ENCODE measurements at places on chromosomes 1 and 21.

DNA sequence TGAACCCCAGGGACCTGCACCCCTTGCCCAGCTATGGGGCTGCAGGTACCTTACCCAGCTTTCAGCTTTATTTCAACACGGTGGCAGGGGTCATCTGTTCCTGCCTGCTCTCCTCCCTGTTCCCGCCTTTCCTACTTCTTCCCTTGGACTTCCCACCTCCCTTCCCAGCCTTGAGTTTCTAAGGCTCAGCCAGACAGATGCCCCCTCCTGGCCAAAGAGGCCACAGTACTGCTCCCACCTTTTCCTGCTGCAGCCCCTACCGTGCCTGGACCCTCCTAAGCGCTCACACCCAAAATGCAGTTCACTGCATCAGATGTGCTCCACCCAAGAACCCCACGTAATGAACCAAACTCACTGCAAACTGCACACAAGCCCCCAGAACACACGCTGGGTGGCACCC is 7.7 kb downstream of the NOC2L start:
- DNase-seq, result no peak

- DNase-seq, result no peak
These were observed 4.4 kb upstream of the PRRX1 start for GRCh38 chr1:170659399-170660035.

GRCh38 chr1:31592132-31592531 is 15.8 kb downstream of the TINAGL1 start:
- DNase-seq, result no peak

- peak; percentile 85 for DNase-seq
These were observed 165.9 kb downstream of the ADGRL4 start for GRCh38 chr1:78840453-78841271.

- DNase-seq, result no peak
These were observed 64.5 kb upstream of the PLPPR5 start for GRCh38 chr1:99069146-99069545.

GRCh38 chr1:82775406-82776000 is 974.8 kb downstream of the ADGRL2 start:
- peak; percentile 18 for DNase-seq

All from brain microvascular endothelial cell (primary cell).